Stimulated activated CD4-positive, alpha-beta T cell treated with anti-CD3 and anti-CD28 coated beads, TNF-alpha, amount 100 ng/mL, for 4 hours (primary cell): ENCODE measurements at places on chromosomes 1 and 21.
A peak's percentile ranks its signal among the peaks of the same experiment; 100 is the strongest.

DNA sequence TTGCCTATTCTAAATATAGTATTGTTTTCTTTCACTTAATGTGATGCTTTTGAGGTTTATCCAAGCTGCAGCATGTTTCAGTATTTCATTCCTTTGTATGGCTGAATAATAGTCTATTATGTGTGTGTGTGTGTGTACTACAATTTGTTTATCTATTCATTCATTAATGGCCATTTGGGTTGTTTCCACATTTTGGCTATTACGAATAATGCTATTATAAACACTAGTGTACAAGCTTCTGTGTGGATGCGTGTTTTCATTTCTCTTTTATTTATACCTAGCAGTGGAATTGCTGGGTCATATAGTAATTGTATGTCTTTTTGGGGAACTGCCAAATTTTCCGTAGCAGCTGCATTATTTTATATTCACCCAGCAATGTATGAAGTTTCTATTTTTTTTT is 15.0 kb upstream of the THEM5 start:
- DNase-seq = no peak

- no peak for DNase-seq
These were observed 41.4 kb downstream of the HMGB4 start for GRCh38 chr1:33905241-33905640.

GRCh38 chr1:39637361-39637760 is 2.1 kb downstream of the HEYL start:
- no peak for DNase-seq

DNA sequence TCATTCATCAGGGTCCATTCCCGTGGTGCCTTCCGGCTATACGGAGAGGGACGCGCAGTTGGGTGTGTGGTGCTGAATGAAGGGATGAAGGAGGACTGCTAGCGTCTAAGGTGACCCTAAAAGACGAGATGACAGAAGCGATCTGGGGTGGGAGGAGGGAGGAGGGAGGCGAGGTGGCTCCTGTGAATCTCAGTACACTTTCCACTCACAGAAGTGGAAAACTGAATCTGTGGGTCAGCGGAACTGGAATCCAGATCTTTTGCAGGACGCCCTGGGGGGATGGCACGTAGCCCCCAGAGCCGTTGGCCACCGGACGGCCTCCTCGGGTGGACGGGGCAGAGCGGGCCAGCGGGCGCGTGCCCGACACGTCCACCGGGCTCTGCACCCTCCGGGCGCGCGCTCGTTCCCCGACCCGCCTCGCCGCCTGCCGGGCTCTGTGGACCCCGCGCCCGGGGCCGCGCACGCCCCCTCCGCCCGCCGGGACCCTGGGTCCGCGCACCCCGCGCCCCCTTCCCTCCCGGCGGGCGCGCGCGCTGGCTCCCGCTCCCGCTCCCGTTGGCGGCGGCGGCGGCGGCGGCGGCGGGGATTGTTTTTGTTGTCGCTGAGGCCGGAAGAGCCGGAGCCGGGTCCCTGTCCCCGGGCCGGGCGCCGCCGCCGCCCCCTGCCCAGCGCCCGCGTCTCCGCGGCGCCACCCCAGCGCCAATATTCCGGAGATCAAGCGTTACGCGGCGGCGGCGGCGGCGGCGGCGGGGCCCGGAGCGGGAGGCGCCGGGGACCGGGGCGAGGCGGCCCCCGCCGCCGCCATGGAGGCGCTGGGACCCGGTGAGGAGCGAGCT is at the start of gene AGO4:
TSS of gene AGO4 (plus strand) at position 403 of the 836 bp plus-strand sequence. CDS start at position 804, 401 bp downstream.
- peak; percentile 20 for DNase-seq

GRCh38 chr1:24635195-24635843 is 7.8 kb upstream of the SRRM1 start:
- DNase-seq = no peak
